ENCODE measurements at places on chromosomes 2 and 18. TPM values are rescaled to one million over a fixed set of nuclear protein-coding genes. Genes with fewer than 3 reads are reported as not detected.

The ANTXR1 gene
- 25.6 TPM for total RNA-seq

The EVA1A gene
- total RNA-seq, result 35.9 TPM

The RNF125 gene
- 0.50 TPM for total RNA-seq

The MARCHF4 gene
- total RNA-seq, result 3.1 TPM

The ASAP2 gene
- 43.5 TPM for total RNA-seq

The MRO gene
- total RNA-seq, result 0.12 TPM

The FEZ2 gene
- total RNA-seq, result 75.1 TPM

The DES gene
- total RNA-seq, result 858 TPM

The ATOH8 gene
- total RNA-seq, result 4.5 TPM
